Thymus (tissue), 14 donors: ENCODE measurements at places on chromosomes 16 and 17. TPM values are rescaled to one million over a fixed set of nuclear protein-coding genes. Genes with fewer than 3 reads are reported as not detected.

Gene CCL1
- polyA plus RNA-seq: 6.2 TPM

DNA sequence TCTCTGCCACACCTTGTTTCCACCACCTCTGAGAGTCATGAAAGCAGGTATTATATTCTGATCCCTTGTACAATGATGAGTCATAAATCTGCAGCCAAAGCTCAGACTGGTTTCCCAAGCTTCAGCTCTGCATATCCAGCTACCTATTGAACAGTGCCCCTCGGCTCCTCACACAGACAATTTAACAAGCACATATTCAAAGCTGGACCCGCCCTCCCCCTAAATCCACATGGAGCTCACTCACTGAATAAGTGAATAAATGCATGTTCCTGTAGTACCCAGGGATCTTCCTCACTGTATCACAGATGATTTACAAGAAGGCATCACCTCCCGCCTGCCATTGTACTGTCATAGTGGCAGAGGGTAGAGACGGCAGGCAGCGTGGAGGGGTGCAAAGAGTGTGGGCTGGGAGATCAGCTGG, 516.4 kb downstream of the GRIN2A start:
- H3K27me3 ChIP-seq: no peaks in the 10 kb centered on the region
- no peak overlapping the region for H3K27ac ChIP-seq
- no peak for DNase-seq
- H3K36me3 ChIP-seq: no peaks in the 10 kb centered on the region
- no peaks in the 10 kb centered on the region for H3K4me1 ChIP-seq

DNA sequence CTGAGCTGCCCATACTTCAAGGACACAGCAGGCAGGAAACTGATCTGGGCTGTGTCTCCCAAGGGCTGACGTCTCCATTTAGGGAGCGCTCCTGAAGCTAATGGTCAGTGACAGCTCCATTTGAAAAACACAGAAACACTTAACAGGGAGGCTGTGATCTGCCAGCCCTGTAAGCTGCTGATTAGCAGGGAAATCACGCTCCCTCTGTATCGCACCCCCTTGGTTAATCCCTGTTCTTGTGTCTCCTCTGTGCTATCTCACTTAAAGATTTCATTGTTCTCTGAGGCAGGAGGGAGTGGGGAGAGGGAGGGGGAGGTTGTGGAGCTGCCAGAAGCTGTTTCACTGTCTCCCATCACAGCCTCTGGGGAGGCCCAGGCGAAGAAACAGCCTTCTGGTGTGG, 47.4 kb upstream of the CACNG3 start:
- peaks cover 29% of the 10 kb centered on the region for H3K36me3 ChIP-seq
- no peak overlapping the region for H3K27ac ChIP-seq
- no peak overlapping the region for H3K4me3 ChIP-seq
- H3K4me1 ChIP-seq: no peaks in the 10 kb centered on the region

DNA sequence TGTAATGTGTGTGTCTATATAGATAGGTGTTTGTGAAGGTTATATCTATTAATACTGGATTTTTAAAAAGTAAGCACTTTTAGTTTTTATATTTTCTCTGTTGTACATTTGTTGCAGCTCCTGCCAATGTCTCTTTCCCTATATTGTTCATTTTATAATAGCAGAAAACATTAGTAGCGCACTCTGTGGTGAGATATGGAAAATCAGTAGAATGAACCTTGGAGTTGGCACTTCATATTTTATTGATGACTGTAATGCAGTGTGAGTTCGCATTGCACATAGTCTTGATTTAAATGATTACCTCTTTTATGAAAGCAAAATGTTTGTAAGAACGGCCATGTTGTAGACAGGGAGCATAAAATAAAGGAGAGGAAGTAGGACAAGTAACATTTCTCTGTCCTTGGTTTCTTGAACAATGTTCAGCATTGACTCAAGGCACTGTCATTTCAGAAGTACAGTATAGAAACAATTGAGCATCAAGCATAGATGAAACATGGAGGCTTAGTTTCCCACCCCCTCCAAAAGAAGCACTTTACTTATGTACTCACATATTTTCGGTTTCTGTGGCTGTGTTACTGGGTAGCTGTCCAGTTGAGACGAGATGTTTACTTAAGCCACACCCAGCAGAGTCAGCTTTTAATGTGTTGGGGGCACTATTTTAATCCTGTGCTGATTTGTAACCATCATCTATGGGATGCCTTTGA, 74.0 kb downstream of the TANC2 start:
- no peak overlapping the region for H3K27ac ChIP-seq
- H3K4me3 ChIP-seq: no peak overlapping the region
- no peaks in the 10 kb centered on the region for H3K27me3 ChIP-seq
- H3K4me1 ChIP-seq: no peaks in the 10 kb centered on the region
- DNase-seq: no peak
- H3K36me3 ChIP-seq: no peaks in the 10 kb centered on the region

Gene ALDH3A2
- polyA plus RNA-seq: 50.9 TPM

GRCh38 chr16:30692396-30693064, 6.4 kb upstream of the SRCAP start:
- H3K36me3 ChIP-seq: no peaks in the 10 kb centered on the region
- peaks cover 5% of the 10 kb centered on the region for H3K4me1 ChIP-seq

Gene CCL4
- polyA plus RNA-seq: 15.4 TPM

Gene NMT1
- 39.3 TPM for polyA plus RNA-seq

DNA sequence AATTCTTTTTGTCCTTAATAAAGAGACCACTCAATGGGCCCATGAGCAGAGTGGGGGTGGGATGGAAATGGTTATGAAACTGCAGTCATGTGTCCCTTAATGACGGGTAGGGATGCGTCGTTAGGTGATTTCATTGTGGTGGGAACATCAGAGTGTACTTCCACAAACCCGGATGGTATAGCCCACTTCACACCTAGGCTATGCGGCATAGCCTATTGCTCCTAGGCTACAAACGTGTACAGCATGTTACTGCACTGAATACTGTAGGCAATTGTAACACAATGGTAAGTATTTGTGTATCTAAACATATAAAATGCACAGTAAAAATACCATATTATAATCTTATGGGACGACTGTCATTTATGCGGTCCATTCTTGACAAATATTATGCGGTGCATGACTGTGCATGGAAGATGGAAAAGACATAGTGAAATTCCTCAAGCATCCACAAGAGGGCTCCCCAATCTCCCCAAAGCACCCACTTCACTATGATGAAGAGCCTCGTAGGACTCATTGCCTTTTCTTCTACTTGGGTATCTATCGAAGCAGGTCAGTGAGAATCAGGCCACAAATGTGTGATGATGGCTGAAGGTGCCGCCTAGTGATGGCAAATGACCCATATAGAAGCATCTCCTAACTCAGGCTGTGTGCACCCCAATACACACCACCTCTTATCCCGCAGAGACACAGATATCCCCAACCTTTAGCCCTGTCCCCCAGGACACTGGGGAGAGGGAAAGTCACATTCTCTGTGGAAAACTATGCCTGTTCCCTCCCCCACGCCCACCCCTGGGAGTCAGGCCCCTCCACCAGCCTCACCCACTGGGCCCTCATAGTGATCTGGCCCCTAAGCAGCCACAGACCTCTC, 43.5 kb downstream of the TBX21 start:
- no peak overlapping the region for H3K4me3 ChIP-seq
- no peaks in the 10 kb centered on the region for H3K36me3 ChIP-seq
- no peaks in the 10 kb centered on the region for H3K4me1 ChIP-seq
- H3K27ac ChIP-seq: no peak overlapping the region

Gene TRAP1
- 46.5 TPM for polyA plus RNA-seq

Gene TBC1D3D
- 0.64 TPM for polyA plus RNA-seq

DNA sequence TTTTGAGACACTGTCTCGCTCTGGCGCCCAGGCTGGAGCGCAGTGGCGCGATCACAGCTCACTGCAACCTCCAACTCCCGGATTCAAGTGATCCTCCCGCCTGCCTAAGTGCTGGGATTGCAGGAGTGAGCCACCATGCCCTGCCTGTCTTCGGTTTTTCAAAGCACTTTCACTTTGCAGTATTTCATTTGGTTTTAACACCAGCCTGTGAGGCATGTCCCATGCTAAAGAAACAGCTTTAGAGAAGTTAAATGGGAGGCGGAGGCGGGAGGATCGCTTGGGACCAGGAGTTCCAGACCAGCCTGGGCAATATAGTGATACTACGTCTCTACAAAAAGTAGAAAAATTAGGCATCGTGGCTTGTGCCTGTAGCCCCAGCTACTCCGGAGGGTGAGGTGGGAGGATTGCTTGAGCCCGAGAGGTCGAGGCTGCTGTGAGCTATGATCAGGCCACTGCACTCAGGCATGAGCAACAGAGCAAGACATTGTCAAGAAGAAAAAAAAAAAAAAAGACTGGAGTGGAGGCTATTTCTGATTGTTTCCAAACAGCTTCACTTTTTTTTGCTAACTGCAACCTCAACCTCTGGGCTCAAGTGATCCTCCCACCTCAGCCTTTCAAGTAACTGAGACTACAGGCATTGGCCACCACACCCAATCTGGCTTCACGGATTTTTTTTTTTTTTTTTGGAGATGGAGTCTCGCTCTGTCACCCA, 1.3 kb downstream of the METTL23 start:
- peaks cover 30% of the 10 kb centered on the region for H3K36me3 ChIP-seq
- peaks cover 32% of the 10 kb centered on the region for H3K4me1 ChIP-seq
- H3K4me3 ChIP-seq: peak overlapping the region; percentile 99
- H3K27ac ChIP-seq: peak overlapping the region; percentile 100
- no peak for DNase-seq

Gene XAF1
- polyA plus RNA-seq: 73.2 TPM

DNA sequence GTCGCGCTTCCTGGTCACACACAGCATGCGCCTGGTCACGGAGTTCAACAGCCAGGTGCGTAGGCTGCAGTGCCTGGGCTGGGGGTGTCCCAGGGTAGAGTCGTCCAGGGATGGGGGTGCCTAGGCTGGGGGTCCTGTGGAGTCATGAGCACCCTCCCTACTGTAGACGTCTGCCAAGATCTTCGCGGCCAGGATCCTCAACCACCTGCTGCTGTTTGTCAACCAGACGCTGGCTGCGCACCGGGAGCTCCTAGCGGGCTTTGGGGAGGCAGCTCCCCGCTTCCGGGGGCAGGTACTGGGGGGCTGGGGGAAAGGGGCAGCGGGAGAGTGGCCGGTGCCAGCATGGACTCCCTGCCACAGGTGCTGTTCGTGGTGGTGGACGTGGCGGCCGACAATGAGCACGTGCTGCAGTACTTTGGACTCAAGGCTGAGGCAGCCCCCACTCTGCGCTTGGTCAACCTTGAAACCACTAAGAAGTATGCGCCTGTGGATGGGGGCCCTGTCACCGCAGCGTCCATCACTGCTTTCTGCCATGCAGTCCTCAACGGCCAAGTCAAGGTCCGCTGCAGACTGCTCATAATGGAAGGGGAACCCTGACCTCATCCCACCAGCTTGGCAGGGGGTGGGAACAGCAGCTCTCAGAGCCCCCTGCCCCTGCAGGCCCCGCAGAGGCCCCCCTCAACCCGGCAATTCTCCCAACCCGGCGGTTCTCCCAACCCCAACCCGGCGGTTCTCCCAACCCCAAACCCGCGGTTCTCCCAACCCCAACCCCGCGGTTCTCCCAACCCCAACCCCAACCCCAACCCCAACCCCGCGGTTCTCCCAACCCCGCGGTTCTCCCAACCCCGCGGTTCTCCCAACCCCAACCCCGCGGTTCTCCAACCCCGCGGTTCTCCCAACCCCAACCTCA, 2.4 kb downstream of the PDIA2 start:
- peaks cover 30% of the 10 kb centered on the region for H3K27me3 ChIP-seq
- H3K4me1 ChIP-seq: no peaks in the 10 kb centered on the region
- no peak overlapping the region for H3K27ac ChIP-seq
- H3K4me3 ChIP-seq: no peak overlapping the region

GRCh38 chr17:15397620-15398019, 56.2 kb upstream of the TEKT3 start:
- no peak overlapping the region for H3K27ac ChIP-seq
- DNase-seq: no peak
- H3K4me1 ChIP-seq: no peaks in the 10 kb centered on the region
- no peaks in the 10 kb centered on the region for H3K27me3 ChIP-seq

- no peaks in the 10 kb centered on the region for H3K27me3 ChIP-seq
- no peak overlapping the region for H3K4me3 ChIP-seq
- no peak overlapping the region for H3K27ac ChIP-seq
- no peaks in the 10 kb centered on the region for H3K36me3 ChIP-seq
- no peak for DNase-seq
Measured at GRCh38 chr16:51193879-51194278, 42.8 kb upstream of the SALL1 start.

Gene KRTAP3-2
- polyA plus RNA-seq: 0.09 TPM

Gene KRTAP4-6
- polyA plus RNA-seq: not detected

DNA sequence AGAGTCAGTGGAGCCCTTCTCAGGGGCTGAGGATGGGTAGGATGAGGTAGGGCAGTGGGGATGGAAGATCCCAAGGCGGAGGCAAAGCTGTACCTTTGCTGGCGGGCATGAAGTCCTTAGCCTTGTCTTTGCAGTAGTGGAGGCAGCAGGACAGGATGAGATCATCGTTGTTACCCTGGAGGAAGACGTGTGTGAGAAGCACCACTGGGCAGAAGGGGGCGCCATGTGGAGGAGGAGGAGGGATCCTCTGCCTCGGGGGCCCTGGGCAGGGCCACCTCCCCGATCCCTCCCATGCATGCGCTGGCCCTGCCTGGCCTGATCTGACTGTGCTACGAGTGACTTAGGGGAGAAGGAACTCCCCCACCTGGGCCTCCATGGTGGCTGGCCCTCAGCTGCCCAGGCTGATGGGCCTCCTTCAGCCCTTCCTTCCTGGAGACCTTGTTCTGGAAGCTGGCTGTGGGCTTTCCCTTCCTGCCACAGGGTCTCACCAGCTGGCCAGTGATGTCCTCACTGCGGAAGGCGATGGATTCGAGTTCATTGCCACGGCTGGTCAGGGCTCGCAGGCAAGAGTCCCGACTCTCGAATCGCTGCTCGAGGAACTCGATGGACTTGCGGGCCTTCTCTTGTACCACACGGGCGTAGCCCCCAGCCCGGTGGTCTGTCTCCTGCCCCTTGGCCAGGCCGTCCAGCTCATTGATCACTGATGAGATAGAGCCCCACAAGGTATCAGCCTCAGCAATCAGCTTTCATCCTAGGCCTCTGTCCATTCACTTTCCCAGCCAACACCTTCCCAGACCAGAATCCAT, 10.3 kb downstream of the HIC1 start:
- peaks cover 4% of the 10 kb centered on the region for H3K27me3 ChIP-seq
- H3K4me1 ChIP-seq: peaks cover 52% of the 10 kb centered on the region
- H3K4me3 ChIP-seq: no peak overlapping the region
- H3K27ac ChIP-seq: no peak overlapping the region
- peaks cover 76% of the 10 kb centered on the region for H3K36me3 ChIP-seq
- DNase-seq: no peak

- peaks cover 93% of the 10 kb centered on the region for H3K27me3 ChIP-seq
- H3K4me3 ChIP-seq: no peak overlapping the region
- no peak for DNase-seq
- no peaks in the 10 kb centered on the region for H3K4me1 ChIP-seq
- no peaks in the 10 kb centered on the region for H3K36me3 ChIP-seq
Measured at GRCh38 chr16:86496262-86496928, 13.9 kb upstream of the FOXF1 start.

DNA sequence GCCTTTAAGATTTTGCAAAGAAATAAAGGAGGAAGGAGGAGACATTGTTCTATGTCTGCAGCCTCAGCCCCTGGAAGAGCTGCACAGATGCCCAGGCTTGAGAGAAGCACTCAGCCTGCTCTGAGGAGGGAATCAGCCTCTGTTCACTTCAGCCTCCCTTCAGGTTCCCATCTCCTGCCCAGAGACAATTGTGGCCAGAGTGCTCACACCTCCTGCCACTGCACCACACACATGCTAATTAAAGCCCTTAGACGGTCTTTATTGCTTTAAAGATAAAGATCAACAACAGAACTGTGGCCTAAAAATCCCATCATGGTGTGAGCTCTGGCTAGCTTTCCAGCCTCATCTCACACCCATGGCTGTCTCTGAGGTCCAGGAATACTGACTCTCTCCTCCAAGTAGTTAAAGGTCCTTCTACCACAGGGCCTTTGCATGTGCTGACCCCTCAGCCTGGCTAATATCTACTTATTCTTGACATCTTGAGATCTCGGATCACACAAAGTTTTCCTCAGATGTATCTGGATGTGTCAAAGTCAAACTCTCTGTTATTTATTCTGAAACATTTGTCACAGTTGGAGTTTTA, 33.8 kb downstream of the CHD9NB start:
- no peaks in the 10 kb centered on the region for H3K27me3 ChIP-seq
- no peak overlapping the region for H3K4me3 ChIP-seq
- no peak overlapping the region for H3K27ac ChIP-seq
- no peaks in the 10 kb centered on the region for H3K4me1 ChIP-seq
